ENCODE measurements at places on chromosomes 5 and 9. TPM values are rescaled to one million over a fixed set of nuclear protein-coding genes. Genes with fewer than 3 reads are reported as not detected.

DNA sequence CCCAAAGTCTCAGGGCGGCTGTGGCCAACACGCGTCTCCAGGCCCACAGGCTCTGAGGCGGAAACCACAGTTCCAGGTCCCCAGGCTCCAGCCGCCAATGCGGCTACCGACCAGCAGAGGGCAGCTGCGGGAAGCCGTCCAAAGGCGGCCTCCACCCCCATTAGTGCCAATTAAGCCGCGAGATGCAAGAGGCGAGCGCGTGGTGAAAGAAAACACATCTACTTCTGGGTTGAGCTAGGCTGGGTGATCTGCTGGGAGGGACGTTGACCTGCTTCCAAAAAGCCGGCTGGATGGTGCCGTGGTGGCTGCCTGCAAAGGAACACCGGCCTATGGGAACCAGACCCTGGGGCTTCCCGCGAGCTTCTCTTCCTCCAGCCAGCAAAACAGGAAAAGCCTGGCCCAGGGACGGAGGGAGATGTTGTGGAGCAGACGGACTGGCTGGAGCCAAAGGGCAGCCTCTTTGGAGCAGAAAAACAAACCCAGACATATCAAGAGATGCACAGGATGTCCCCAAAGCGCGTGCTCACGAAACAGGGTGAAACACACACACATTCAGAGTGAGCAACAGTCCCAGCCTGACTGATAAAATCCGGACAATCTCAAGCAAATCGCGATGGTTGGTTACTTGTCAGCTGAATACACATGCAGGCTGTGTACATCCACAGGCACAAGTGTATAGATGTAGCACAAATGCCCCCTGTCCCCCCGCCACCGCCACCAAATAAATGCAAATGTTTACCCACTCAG, 187.1 kb upstream of the BRINP1 start:
- no peaks in the 10 kb centered on the region for H3K4me1 ChIP-seq
- H3K27ac ChIP-seq: no peak overlapping the region
- H3K4me3 ChIP-seq: no peak overlapping the region
- DNase-seq: peak; percentile 79
- no peaks in the 10 kb centered on the region for H3K36me3 ChIP-seq
- H3K27me3 ChIP-seq: peaks cover 27% of the 10 kb centered on the region

- H3K27me3 ChIP-seq: no peaks in the 10 kb centered on the region
- H3K4me3 ChIP-seq: peak overlapping the region; percentile 59
- DNase-seq: no peak
- no peaks in the 10 kb centered on the region for H3K36me3 ChIP-seq
- H3K27ac ChIP-seq: peak overlapping the region; percentile 58
- peaks cover 8% of the 10 kb centered on the region for H3K4me1 ChIP-seq
Observed at GRCh38 chr9:129384491-129385210, 206.6 kb upstream of the IER5L start.

The F12 gene
- total RNA-seq: 4.9 TPM

The GPX3 gene
- total RNA-seq: not detected

The FYB1 gene
- 109 TPM for total RNA-seq
